ENCODE measurements at places on chromosomes 2 and 18.

DNA sequence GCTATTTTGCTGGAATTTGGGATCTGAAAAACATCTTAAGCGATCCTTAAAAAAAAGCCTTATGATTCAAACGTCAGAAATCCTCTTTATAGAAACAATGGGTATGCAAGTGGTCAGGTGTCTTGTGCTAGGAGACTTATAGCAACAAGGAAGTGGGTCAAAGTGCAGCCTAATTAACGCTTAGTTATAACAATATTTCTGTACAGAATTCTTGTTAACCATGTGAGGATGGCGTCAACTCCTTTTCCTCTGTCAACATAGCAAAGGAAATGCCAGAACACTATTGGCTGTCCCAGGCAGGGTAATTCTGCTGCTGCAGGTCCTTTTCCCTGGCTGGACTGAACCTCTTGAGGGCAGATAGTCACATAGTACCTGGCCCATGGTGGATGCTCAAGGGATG lies 189.4 kb downstream of the MSH2 start:
- no peak overlapping the region for H3K4me3 ChIP-seq
- no peak for DNase-seq
- no peaks in the 10 kb centered on the region for H3K27me3 ChIP-seq
- H3K36me3 ChIP-seq: no peaks in the 10 kb centered on the region

GRCh38 chr2:50491541-50492476 lies 540.1 kb downstream of the NRXN1 start:
- no peak for DNase-seq
- H3K27ac ChIP-seq: no peak overlapping the region
- H3K4me3 ChIP-seq: no peak overlapping the region
- H3K4me1 ChIP-seq: peaks cover 7% of the 10 kb centered on the region

GRCh38 chr2:22904126-22904684 lies 480.8 kb upstream of the KLHL29 start:
- DNase-seq: peak; percentile 68
- H3K4me1 ChIP-seq: no peaks in the 10 kb centered on the region
- H3K27ac ChIP-seq: no peak overlapping the region
- H3K36me3 ChIP-seq: no peaks in the 10 kb centered on the region

- no peaks in the 10 kb centered on the region for H3K4me1 ChIP-seq
- no peak overlapping the region for H3K4me3 ChIP-seq
- no peak for DNase-seq
- no peaks in the 10 kb centered on the region for H3K36me3 ChIP-seq
Observed at GRCh38 chr2:211437396-211437795, 881.0 kb downstream of the CPS1 start.

DNA sequence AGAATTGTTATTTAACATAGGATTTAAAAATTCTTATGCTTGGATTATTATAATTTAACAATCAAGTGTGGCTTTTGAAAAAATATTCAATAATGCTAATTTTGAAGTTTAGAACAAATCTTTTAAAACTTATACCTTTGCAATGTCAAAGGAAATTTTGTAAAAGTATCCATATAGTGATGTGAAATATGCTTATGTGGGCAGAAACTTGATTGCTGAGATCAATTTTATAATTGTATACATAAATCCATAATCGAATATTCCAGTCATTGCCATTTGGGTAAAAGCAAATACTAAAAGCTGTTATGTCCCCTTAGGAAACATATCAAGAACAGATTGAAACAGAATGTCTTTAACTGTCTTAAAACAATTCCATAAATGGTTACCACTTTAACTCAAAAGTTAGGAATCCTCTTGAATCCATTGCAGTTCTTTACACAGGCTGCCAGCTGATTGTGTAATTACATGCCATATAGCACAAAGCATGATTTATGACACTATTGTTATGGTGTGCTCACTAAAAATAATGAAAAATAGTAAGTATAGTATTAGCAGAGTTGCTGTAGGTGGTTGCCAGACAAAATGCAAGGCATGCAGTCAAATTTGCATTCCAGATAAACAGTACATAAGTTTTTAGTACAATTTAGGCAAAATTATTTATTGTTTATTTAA lies 24.2 kb downstream of the PLCL1 start:
- no peak overlapping the region for H3K4me3 ChIP-seq
- DNase-seq: no peak
- H3K4me1 ChIP-seq: no peaks in the 10 kb centered on the region
- H3K27ac ChIP-seq: no peak overlapping the region
- H3K27me3 ChIP-seq: no peaks in the 10 kb centered on the region
